ENCODE measurements at places on chromosomes 5 and 9.

DNA sequence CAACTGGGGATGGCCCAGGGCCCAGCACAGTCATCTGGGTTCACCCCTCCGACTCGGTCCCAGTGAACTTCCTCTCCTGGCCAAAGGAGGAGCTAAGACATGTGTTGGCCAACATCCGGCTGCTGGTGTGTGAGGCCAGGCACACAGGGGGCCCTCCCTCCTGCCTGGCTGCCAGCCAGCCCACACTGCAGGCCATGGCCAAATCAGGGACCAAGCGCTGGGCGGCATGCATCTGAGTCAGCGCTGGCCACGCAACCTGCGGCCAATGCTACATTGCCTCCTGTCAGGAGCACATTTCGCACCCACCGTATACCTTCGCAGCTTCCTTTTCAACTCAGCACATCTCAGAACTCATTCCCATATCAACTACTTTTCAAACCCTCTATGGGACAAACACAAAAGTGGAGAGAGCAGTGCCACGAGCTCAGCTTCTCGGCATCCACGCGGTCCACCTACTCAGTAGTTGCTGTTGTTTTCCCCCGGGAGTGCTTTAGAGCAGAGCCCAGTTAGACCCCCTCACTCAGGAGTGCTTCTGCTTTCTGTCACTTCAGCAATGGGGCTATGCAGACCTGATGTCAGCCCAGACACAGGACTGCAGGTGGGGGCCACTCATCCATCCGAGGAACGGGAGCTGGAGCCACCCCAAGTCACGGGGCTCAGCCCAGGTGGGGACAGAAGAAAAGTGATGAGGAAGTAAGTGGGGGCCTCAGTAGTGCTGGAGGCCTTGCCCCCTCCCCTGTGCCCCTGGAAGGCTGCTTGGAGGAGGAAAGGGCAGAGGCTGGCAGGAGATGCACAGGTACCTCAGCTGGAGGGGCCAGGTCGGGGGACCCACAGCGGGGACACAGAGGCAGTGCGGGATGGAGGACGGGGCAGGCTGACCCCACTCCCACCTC, 13.9 kb downstream of the NINJ1 start:
- DNase-seq, result no peak

DNA sequence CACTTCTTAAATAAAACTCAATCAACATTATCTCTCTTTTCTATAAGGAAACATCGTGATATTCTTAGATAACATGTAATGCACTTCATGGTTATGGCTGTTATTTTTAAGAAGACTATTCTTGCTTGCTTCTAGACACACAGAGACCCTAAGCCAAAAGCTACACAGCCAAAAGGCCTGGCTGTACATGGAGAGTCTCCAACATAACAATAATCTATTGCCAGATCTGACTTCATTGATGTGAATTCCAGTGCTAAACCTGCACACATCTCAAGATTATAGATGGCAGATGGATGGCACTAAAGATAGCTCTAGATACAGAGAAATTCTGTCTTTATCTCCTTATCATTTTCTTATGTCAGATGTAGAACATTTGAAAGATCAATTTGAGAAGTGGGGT, 811.6 kb upstream of the ZNF608 start:
- DNase-seq, result no peak

- no peak for DNase-seq
Observed at GRCh38 chr5:69467442-69468225, 25.0 kb upstream of the OCLN start.

GRCh38 chr5:115842089-115842935, 577 bp downstream of the AP3S1 start:
- no peak for DNase-seq

DNA sequence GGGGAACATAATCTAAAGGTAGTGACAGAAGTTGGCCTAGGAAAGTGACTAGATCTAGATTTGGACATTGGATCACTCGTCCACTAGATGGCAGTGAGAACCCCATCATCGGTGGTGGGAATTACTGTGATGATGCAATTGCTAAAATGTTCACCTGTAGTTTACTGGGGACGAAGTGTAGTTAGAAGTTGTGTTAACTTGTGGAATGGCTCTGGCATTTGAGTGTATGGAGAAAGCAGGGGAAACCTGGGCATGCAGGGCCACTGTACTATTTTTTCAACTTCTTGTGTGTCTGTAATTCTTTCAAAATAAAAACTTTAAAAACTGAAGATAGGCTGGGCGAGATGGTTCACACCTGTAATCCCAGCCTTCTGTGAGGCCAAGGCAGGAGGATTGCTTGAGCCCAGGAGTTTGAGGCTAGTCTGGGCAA, 75.5 kb downstream of the PHAX start:
- no peak for DNase-seq

GRCh38 chr9:134367791-134368490, 41.7 kb downstream of the RXRA start:
- no peak for DNase-seq

GRCh38 chr5:79025054-79025472, 40.0 kb upstream of the ARSB start:
- no peak for DNase-seq

DNA sequence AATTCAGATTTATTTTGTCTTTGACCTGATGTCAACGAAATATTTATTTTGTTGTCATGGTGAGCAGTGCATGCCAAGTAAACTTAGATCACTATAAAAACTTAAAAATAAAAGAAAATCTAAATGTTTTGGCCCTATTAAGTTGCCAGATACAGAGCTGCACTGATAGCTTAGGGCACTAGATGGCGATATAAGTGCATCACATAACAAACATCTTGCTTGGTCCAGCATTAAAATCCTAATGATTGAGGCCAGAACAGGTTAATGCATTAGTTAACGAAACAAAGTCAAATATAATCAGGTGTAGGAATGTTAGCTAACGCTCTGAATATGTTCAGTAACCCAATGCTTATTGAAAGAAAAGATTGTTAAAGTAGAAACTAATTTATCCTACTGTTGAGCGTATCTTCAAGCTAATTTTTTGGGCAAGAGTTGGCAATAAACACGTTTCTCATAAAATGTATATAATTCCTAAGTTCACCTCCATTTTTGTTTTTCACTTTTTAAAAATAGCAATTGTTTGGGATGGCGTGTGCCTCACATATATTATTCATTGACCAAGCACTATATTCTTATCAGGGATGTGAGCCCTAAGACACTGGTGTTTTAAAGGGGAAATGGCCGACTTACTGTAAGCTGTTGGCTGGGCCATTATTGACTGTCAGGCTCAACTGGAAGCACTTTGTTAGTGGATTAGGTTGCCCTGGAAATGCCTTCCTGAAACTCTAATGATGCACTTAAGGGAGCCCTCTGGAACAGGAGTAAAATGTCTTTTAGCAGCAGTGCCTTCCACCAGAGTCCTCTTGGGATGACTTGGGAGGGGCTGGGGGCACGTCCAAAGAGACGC, 33.3 kb downstream of the KCTD16 start:
- DNase-seq, result no peak

GRCh38 chr5:4544049-4544670, 596.0 kb upstream of the ADAMTS16 start:
- no peak for DNase-seq

DNA sequence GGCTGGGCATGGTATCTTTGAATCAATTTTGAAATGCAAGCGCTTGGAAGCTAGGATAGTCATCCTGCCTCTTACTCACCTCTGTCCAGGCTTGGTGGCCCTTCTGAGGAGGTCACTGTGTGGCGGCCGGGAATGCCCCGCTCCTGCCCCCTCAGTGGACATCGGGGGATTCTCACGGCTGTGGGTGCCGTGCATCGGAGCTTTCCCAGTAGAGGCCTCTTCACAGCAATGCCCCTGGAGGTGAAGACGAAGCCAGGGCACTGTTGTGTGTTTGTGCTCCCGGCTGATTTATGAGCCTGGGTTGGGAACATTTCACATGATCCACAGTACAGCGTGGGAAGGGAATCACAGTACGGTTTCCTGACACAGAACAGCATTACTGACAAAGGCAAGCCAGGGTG, 147.5 kb downstream of the NXNL2 start:
- DNase-seq, result no peak

DNA sequence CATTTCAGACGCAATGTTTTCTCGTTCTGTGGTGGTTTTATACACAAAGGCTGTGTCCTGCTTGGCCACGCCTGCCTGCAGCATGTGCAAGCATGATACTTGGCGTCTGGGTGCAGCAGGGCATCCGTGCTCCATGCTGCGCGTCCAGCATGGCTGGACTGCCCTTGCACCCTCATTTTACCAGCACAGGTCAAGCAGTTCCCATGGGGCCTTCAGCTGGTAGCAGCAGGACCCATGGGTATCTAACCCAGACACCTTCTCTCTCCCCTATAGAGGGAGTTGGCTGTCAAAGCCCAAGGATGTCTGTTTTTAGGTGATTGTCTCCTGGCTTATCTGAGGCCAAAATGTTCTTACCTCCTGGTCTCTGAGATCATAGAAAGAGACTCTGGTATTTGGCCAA, 158.3 kb upstream of the PITX1 start:
- DNase-seq, result no peak

DNA sequence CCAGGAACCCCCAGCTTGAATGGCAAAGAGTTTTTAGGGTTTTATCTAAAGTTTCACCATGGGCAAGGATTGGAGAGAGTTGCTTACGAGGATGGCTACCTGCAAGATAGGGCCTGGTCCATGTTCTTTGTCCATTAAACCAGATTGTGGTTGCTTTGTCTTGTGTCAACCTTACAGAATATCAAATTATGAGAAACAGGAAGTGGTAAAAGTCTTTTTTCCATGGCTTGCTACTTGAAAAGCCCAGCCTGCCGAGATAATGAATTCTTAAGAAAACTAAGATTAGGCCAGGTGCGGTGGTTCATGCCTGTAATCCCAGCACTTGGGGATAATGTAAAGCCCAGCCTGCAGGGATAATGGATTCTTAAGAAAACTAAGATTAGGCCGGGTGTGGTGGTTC, 24.4 kb downstream of the ZNF474 start:
- DNase-seq, result no peak

GRCh38 chr5:114402206-114402605, 40.3 kb downstream of the KCNN2 start:
- no peak for DNase-seq

- no peak for DNase-seq
Observed at GRCh38 chr9:88179062-88179521, 40.8 kb upstream of the SPATA31C2 start.

GRCh38 chr5:32443145-32443540, 1.4 kb downstream of the ZFR start:
- DNase-seq, result no peak

DNA sequence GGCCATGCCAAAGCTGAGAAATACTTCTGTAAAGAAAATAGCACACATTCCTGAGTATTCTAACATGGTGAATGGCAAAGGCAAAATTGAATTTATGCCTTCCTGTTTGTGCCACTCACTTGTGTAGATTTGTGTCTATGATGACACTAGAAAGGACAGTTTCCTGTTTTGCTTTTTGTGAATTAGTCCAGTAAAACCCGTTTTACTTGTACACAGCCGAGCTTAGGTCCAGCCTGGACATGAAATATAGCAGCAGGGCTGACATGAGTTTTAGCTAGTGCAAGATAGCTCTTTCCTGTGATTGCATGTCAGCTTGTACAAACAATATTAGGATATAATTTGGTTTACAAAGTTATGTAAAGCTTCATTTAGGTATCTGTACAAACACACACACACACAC, 1891.7 kb upstream of the WWC1 start:
- DNase-seq, result no peak

- DNase-seq, result no peak
Observed at GRCh38 chr9:878239-878638, 36.7 kb downstream of the DMRT1 start.

DNA sequence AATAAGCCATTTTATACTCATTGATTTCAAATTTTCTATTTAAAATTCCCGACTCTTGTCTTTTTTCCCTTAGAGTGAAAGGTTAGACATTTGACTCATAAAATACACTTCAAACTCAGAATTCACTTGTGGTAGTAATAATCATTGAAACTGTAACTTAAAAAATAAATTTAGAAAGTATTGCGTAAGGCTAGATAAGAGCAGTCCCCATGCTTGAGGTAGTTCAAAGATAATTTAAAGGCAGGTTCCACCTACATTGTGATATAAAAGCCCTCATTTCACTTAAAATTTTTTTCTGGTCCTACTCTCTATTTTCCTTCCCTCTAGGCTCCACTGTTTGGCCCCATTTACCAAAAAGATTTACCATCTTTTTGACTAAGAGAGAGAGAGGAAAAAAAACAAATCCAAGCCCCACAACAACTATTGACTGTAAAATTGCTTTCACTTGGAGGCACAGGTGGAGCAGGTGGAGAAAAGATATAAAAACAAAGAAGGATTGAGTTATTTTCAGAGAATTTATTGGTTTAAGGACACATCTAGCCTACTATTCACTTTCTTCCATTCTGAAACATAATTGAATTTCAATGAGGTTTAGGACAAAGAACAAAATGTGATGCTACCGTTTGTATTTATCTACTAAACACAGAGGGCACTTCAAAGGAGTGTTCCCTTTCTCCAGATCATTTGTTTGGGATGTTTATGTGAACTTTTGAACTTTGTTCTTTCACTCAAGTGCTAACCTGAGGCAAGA, 61.0 kb downstream of the FBXO4 start:
- DNase-seq, result no peak

DNA sequence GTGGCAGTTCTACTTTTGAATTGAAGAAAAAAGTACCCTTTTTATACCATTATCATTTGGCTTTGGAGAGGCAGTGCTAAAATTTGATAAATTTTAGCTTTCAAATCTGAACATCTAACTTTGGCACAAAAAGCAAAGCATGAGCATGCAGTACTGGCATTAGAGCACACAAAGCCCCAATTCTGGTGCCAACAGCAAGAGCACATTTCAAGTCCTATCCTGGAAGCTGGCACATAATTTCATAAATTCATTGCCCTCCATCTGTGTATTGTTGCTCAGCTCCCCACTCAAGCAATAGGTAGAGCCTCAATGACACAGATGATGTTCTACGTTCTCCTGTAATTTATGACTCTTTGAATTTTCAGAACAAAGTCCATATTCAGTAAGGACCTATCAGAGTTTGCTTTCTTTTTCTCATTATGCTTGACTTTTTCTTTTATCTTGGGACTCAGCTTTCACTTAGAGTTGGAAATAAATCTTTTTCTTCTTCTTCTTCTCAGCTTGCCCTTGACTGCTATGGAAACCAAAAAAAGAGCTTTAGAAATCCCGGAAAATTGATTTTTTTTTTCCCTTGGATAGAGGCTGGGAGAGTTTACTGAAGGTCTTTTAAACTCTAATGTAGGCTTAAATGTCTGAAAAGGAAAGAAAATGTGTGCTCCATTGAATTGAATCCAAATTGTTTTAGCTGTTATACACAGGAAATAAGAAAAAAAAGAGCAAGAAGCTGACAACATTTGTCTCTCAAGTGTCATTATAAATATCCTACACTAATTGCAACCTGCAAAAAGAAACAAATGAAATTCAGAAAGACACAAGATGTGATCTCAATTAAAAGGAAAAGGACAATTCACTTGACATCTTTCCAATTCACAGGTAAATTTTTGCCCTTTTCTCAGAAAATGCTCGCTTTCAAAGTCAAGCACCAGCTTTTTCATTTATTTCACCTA, 380.8 kb upstream of the CDH18 start:
- no peak for DNase-seq
